ENCODE measurements at places on chromosomes 4 and X.

DNA sequence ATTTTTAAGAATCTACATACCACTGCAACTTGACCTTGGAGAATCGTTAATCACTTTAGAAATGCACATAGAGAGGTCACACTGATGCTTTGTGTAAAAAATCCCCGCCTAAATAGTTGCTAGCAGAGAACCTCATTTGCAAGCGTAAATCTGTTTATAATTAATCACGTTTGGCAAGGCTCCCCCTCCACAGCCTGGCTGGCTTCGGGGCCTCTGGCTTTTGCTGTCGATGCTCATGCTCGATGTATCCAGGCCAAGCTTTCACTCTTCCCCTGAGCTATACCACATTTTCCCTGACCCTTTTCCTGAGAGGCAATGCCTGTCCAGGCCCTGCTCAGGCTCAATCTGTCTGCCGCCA lies 23.4 kb downstream of the CYTL1 start:
- no peak for DNase-seq

GRCh38 chr4:106707776-106708463 lies 328.2 kb downstream of the DKK2 start:
- no peak for DNase-seq

GRCh38 chrX:65866773-65867172 lies 173.1 kb downstream of the VSIG4 start:
- DNase-seq: no peak

GRCh38 chr4:69800599-69800998 lies 40.2 kb upstream of the SULT1B1 start:
- no peak for DNase-seq

GRCh38 chrX:118218079-118218478 lies 101.5 kb upstream of the KLHL13 start:
- DNase-seq: no peak

- DNase-seq: no peak
Measured at GRCh38 chrX:42783451-42783850, 5.5 kb upstream of the PPP1R2C start.

DNA sequence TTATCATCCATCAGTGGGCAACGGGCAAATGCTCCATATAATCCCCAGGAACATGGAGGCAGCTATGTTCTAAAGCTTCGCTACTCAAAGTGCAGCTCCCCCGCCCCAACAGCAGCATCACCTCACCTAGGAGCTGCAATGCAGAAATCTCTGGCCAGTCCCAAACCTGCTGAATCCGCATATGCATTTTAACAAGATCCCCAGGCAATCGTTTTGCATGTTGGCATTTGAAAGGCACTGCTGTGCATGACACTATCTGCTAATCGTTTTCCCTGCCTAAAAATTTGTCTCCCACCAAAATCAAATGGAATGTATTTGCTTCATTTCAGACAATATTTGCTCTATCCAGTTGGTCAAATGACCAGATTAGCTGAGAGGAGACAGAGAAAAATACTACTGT lies 15.2 kb downstream of the ADGRG2 start:
- DNase-seq: no peak

DNA sequence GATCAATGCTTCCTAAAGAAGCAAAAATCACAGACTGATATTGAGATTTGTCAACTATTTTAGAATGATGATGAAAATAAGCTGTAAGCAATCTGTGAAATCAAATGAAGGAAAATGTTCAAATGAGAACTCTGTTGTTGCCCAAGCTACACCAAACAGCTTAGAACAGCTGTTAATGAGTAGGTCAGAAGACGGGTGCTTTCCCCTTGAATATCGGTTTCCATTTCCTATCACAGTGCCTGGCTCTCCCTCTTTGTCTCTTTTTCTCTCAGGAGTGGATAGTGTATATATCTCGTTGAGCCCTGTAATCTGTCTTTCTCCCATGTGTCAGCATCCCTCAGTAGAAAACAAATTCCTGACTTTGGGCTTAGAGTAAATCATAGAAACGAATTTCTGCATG lies 1592.9 kb upstream of the TENM3 start:
- DNase-seq: no peak

- no peak for DNase-seq
Measured at GRCh38 chr4:189202182-189202868, 738.3 kb upstream of the FRG1 start.

- no peak for DNase-seq
Measured at GRCh38 chr4:120801137-120801758, 121.3 kb downstream of the PRDM5 start.

GRCh38 chr4:140044337-140044902 lies 109.6 kb downstream of the MAML3 start:
- no peak for DNase-seq

DNA sequence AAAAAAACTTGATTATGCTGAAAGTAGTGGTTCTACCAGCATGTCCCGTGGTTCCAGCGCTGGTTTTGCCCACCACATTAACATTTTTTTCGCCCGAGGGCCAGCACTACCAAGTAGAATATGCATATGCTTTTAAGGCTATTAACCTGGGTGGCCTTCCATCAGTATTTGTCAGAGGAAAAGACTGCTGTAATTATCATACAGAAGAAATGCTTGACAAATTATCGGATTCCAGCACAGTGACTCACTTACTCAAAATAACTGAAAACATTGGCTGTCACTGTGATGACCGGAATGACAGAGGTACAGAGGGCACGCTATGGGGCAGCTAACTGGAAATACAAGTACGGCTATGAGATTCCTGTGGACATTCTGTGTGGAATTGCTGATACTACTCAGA lies 34.6 kb downstream of the PRPS2 start:
- no peak for DNase-seq

DNA sequence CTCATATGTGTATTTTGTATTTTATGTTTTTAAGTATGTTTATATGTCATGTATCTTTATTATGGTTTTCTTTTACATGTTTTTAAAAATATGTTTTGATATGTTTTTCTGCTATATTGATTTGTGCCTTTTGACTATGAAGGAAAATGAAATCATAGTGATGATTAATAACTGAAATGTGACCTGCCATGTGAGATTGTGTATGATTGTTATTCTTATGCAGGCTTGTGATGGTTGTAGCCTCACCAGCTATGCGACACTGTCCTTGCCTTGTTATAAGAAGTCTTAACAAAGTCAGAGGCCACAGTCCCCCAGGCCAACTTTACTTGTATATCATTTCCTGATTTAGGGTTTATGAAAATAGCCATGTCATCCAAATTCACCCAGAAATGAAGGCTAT lies 83.2 kb downstream of the TMEM131L start:
- no peak for DNase-seq

DNA sequence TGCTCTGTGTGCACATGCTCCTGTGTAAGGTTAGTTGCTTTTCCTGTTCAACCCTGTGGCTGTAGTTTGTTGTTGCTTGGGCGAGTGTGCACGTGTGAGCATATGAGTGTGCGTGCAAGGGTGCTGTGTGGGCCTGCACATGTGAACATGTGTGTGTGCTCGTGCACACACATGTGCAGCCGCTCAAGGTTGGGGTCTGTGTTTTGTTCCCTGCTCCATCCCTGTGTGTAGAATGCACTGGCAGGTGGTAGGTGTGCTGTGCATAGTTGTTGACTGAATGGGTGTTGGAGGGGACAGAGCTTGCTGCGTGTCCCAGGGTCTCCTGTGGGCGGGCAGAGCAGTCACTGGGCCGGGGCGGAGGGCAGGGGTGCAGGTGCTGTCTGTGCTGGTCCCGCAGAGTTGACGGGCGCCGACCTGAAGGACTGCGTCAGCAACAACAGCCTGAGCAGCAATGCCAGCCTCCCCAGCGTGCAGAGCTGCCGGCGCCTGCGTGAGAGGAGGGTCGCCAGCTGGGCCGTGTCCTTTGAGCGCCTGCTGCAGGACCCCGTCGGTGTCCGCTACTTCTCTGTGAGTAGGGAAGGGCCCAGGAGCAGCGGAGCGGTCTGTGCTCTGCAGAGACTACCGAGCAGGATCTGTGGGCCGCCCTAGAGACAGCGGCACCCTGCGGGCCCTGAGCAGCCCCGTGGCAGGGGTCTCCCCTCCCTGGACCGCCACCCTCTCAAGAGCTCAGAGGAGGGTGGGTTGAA lies 27.9 kb upstream of the HGFAC start:
- DNase-seq: no peak

GRCh38 chr4:112280386-112281056 lies 5.2 kb downstream of the TIFA start:
- no peak for DNase-seq

DNA sequence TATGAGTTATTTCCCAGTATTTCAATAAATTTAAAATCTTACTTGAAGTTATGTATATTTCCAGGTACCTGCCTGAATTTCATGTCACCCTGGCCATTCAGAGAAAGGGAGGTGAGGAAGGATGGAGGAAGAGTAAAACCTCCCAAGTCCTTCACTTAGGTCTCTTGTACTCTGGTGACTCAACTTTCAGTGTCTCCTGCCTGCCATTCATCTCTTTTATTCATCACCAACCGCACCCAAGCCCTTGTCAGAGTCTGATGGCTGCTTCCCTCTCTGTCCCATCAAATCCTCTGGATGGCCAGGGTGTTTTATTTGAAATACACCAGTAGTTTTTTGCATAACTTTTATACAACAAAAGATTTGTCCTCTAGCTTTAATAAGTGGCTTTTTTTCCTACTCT lies 17.8 kb downstream of the TMPRSS11E start:
- no peak for DNase-seq

DNA sequence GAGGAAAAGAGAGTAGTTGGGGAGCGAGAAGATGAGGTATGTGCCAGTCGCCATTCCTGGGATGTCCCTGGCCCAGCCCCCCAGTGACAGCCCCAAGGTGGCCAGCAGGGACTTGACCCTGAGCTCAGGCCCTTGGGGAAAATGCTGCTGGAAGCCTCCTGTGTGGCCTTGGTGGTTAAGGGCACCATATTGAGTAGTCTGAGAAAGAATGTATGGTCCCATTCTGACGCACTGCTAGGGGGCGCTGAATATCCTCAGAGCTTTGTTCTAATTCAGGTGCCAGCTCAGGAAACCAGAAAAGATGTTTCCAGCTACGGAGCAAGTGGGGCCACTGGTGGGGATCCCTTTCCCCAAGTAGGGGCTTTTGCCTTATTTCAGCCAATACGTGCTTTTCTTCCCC lies 14.0 kb upstream of the UBA6 start:
- DNase-seq: no peak

GRCh38 chrX:1472975-1473374 lies 20.3 kb upstream of the ASMTL start:
- no peak for DNase-seq

DNA sequence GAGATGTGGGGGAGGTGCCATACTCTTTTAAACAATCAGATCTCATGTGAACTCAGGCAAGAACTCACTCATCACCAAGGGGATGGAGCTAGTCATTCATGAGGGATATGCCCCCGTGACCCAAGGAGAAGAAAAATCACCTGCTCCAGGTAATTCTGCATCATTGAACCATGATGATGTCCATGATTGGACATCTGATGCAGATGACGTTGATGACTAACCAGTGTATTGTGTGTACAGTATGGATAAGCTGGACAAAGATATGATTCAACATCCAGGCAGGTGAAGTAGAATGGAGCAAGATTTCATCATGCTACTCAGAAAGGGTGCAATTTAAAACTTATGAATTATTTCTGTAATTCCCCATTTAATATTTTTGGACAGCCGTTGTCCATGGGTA lies 286.4 kb upstream of the SMIM31 start:
- no peak for DNase-seq

GRCh38 chr4:184384056-184384809 lies 90.1 kb downstream of the IRF2 start:
- no peak for DNase-seq

GRCh38 chr4:87838890-87839591 lies 6.3 kb downstream of the MEPE start:
- no peak for DNase-seq

Data from activated naive CD4-positive, alpha-beta T cell (primary cell).